Sigmoid colon (tissue), 7 donors: ENCODE measurements at places on chromosomes 13 and 19. TPM values are rescaled to one million over a fixed set of nuclear protein-coding genes. Genes with fewer than 3 reads are reported as not detected.

DNA sequence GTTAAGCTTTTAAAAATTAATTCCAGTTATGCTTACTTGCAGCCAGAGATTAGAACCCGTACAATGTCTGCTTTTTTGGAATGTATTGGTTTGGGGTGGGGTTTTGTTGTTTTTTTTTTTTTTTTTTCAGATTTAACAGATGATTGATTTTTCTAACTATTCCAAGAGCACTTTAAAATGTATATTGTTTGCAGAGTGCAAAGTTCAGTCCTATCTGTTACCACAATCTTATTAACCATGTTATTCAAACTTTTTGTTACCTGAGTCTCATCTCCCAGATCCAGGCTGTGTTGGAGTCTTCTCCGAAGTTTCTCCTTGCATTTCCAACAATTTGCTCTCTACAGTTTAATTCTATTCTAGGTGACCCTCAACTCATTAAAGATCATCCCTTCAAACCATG lies 91.3 kb downstream of the INSR start:
- DNase-seq: no peak
- no peaks in the 10 kb centered on the region for H3K36me3 ChIP-seq
- H3K27ac ChIP-seq: no peak overlapping the region
- H3K27me3 ChIP-seq: no peaks in the 10 kb centered on the region
- H3K4me1 ChIP-seq: no peaks in the 10 kb centered on the region

- no peaks in the 10 kb centered on the region for H3K27me3 ChIP-seq
- no peak for DNase-seq
- peaks cover 10% of the 10 kb centered on the region for H3K4me1 ChIP-seq
- H3K4me3 ChIP-seq: no peak overlapping the region
Measured at GRCh38 chr19:21698215-21698614, 69.2 kb downstream of the ZNF100 start.

DNA sequence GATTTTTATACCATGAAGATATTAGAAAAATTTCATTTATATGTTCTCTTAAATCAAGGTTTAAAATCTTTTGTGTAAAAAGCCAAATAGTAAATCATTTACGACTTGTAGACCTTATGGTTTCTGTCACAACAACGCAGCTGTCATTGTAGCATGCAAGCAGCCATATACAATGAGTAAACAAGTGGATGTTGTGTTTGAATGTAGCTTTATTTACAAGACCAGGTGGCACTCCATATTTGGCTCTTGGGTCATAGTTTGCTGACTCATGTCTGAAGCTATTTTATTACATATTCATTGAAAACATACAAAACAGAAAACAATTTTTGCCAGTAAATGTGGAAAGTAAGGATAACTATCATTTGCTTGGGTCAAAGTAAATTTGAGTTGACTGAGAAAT lies 930.8 kb downstream of the SLITRK5 start:
- no peaks in the 10 kb centered on the region for H3K4me1 ChIP-seq
- H3K27me3 ChIP-seq: no peaks in the 10 kb centered on the region
- no peaks in the 10 kb centered on the region for H3K36me3 ChIP-seq
- DNase-seq: no peak
- no peak overlapping the region for H3K27ac ChIP-seq

- peaks cover 5% of the 10 kb centered on the region for H3K36me3 ChIP-seq
- H3K27ac ChIP-seq: peak overlapping the region; percentile 94
- H3K4me1 ChIP-seq: peaks cover 58% of the 10 kb centered on the region
Measured at GRCh38 chr19:1133471-1133929, 29.7 kb downstream of the GPX4 start.

HOOK2 gene
- total RNA-seq: 37.9 TPM
